Inflammatory macrophage (primary cell): ENCODE measurements at places on chromosomes 5 and 9.
A peak's percentile ranks its signal among the peaks of the same experiment; 100 is the strongest.

DNA sequence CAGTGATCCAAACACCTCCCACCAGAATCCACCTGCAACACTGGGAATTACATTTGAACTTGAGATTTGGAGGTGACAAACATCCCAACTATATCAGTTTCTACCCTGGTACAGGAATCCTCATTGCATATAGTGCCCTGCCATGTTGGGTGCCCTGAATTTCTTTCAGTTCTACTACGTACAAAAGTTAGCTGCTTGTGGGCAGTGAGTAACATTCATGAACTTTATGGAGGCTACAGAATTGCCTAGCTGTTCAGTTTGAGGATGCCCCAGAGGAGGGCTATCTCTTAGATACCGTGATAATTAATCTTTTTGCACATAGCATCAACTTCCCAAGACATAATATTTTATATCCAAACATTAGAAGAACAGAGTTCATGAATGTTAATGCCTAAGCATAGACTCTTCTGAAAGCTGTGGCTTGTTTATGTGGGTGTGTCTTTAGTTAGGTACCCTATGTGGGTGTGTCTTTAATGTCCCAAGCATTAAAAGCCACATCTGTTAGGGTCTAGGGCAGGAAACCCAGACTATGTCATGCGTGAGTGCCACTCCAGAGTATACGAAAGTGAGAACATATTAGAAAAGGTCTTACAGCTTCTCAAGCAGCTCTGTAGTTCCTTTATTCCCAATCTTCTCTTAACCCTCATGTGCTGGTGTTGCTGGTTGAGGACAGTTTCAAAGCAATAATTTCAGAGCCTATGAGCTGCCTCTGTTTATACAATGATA lies 47.0 kb upstream of the CHD1 start:
- DNase-seq, result no peak

DNA sequence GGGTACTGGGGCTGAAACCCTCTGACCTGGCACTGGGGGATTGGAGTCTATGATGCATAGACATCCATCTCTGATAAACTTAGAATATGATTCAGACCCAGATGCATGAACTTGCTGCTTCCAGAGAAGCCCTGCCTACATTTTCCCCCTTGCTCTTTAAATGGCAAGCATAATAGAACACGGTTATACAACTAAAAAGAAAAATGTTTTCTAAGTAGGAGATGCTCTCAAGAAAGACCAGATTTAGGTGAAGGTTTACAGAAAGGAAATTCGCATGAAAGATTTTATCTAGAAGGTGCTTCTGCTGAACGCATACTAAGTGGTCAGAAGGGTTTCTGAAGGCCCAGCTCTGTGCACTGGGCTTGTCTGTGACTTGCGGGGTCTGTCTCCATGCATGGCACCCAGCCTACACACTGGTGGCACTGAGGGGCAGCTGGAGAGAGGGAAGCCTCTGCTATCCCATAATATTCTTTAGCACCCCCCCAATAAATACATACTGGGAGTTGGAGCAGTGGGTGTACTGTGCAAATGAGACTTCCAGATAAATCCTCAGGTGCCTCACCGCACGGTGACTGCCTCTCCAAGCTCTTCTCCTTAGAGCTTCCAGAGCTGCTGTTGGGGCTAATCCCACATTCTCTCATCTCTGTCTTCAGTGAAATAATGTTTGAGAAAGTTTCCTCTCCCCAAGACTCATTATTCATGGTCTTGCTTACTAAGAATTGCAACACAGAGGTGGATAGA lies 114.6 kb downstream of the FSTL4 start:
- no peak for DNase-seq

DNA sequence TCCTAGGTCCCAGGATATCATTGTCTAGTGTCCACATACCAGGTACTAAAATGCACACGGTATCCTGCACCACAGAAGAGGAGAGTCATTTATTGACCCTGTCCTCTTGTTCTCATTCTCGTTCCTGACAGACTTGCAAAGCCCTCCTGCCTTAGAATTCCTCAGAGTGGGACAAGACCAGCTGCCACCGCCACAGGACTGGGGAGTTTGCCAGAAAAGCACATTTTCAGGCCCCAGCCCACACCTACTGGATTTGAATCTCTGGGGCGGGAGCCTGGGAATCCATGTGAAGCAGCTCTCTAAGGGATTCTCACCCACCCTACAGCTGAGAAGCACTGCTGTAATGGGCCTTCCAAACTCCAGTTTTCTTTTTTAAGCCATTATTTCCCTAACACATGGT lies 68.0 kb upstream of the FANCC start:
- no peak for DNase-seq

GRCh38 chr5:80067016-80067415 lies 31.9 kb downstream of the THBS4 start:
- peak; percentile 17 for DNase-seq

- no peak for DNase-seq
Observed at GRCh38 chr5:106288979-106289378, 1381.8 kb downstream of the EFNA5 start.

- DNase-seq, result no peak
Observed at GRCh38 chr9:1231998-1232919, 182.1 kb downstream of the DMRT2 start.

DNA sequence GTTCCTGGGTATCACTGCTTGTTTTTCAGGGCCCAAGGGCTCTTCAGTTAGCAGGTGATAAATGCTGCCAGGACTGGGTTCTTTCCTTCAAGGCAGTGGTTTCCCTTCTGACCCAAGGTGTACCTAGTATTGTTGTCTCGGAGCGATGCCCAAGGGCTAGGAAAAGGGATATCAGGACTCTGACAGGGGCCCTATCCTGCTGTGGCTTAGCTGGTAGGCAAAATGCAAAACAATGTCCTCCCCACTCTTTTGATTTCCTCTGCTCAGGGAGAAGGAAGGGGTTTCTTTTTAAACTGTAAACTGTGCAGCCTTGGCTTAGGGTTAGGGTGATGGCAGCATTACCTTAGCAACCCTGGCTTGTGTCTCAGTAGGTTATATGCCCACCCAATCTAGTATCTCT lies 508.8 kb upstream of the CTNND2 start:
- DNase-seq, result no peak

- DNase-seq, result no peak
Observed at GRCh38 chr5:133884569-133885311, 83.7 kb downstream of the C5orf15 start.

DNA sequence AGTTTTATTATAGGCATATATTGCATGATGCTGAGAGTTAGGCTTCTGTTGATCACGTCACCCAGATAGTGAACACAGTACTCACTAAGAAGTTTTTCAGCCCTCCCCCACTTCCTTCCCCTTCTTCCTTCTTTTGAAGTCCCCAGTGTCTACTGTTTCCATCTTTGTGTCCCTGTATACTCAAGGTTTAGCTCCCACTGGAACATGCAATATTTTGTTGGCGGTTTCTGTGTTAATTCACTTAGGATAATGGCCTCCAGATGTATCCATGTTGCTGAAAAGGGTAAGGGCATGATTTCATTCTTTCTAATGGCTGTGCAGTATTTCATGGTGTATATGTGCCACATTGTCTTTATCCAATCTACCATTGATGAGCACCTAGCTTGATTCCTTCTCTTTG lies 764.3 kb downstream of the MTRR start:
- no peak for DNase-seq

- DNase-seq, result no peak
Observed at GRCh38 chr5:176875783-176876505, 23.2 kb downstream of the HK3 start.

GRCh38 chr5:160921-161802 lies 30.1 kb upstream of the LRRC14B start:
- DNase-seq, result no peak

GRCh38 chr5:100803397-100803796 lies 99.7 kb downstream of the ST8SIA4 start:
- DNase-seq, result no peak

DNA sequence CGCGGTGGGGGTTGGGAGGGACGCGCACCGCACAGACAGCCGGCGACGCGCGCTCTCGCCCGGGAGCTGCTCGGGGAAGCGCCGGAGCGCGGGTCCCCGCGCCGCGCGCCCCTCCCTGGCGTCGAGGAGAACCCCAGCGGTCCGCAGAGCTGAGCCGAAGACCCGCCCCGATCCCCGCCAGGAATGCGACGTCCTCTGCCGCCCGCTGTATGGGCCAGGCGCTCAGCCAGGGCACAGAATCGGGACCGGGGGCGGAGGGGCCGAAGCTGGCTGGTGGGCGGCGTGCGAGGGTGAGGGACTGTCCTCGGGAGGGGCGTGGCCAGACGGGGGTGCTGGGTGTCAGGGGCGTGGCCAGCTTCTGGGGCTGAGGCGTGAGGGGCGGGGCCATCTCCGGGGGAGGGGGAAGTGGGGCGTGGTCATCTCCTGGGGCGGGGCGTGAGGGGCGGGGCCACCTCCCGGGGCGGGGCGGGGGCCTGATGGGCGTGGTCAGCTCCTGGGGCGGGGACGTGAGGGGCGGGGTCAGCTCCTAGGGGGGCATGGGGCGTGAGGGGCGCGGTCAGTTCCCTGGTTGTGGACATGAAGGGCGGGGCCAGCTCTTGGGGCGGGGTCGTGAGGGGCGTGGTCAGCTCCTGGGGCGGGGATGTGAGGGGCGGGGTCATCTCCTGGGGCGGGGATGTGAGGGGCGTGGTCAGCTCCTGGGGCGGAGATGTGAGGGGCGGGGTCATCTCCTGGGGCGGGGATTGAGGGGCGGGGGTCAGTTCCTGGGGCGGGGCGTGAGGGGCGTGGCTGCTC lies 965 bp downstream of the PTGDS start:
- peak; percentile 45 for DNase-seq

DNA sequence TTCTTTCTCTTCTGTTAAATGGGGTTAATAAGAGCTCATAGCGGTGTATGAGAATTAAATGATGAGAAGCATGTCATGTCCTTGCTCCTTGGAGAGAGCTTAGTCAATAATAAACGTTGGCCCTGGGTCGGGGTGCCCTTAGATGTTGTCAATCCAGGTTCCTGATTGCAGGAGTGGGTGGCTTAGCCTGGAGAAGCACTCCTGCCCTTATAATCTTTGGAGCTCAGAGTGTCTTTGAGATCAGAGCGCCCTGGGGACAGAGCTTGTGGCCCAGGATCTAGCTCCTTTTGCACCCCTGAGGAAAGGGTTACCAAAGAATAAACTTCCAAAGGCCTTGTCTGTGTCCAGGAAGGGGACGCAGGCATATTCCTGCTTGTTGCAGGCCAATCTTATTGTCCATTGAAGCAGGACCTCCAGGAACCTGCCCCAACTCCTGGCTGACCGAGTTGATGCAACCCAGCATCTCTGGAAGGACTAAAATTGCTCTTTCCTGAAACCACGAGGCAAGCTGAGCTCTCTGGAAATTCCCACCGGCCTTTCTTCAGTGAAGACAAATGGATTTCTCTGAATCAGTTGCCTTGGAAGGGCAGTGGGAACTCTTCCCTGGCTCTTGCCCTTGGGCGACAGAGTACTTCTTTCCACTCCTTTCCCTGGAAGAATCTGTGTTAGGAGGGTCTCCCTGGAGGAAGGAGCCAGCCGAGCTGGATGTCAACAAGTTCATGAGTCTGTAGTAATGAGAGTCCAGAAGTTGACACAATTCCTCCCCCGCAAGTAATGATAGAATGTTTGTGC lies 6.4 kb upstream of the AMBP start:
- DNase-seq, result no peak

GRCh38 chr5:169641253-169641652 lies 4.2 kb downstream of the DOCK2 start:
- DNase-seq, result no peak

DNA sequence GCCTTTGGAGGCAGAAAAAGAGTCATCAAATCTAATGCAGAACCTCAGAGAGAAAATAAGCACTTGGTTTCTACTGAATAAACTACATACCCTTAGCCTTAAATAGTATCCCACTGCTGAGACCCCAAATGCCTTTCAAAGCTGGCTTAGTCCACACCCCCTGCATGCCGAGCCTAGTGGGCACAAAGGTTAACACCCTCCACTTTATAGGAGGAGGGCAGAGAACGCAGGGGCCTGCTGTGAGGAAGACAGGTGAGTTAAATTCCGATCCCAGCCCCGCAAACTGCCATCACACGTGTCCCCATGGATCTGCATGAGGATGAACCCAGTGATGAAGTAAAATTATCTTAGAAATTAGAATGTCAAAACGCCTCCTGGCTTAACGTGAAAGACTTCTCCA lies 19.5 kb upstream of the HSD17B3 start:
- DNase-seq, result no peak

DNA sequence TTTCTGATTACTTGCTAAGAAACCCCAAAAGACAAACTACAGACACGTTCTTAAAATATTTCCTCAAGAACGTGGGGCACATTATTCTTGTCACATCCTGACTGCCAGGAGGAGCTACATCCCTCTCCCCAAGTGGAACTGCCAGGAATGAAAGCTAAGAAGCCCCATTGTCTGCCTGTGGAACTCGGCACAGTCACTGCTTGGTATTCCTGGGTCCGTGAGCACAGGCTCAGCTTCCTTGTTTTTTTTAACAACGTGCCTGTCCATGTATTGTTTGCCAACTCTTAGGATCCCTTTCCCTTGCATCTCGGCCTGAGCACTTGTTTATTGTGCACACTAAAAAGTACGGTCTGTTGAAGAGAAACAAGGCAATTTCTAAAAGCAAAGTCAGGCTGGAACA lies 47.0 kb upstream of the SELENOP start:
- no peak for DNase-seq

GRCh38 chr5:139340051-139340450 lies 1.6 kb upstream of the PAIP2 start:
- DNase-seq, result no peak

DNA sequence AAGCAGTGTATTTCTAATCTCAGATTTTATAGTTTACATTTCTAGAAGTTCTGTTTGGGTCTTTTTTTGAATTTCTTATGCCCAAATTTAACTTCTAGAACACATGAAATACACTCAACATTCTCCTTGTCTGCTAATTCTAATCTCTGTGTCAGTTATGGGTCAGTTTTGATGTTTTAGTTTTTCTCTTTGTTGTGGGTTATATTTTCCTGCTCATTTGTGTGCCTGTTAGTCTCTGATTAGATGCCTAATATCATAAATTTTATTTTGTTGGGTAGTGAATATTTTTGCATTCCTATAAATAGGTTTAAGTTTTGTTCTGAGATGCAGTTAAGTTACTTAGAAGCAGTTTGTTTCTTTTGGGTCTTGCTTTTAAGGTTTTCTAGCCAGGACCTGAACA lies 12.4 kb downstream of the LCP2 start:
- DNase-seq, result no peak

DNA sequence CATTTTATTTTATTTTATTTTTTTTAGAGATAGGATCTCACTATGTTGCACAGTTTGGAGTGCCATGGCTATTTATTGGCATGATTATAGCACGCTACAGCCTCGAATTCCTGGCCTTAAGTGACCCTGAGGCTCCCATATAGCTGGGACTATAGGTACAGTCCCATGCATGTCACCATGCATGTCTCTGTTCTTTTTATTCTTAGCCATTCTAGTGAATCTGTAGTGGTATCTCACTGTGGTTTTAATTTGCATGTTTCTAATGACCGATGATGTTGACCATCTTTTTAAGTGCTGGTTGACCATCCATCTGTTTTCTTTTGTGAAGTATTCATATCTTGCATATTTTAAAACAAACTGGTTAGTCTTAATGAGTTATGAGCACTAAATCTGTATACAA lies 76.1 kb downstream of the SLC44A1 start:
- DNase-seq, result no peak

DNA sequence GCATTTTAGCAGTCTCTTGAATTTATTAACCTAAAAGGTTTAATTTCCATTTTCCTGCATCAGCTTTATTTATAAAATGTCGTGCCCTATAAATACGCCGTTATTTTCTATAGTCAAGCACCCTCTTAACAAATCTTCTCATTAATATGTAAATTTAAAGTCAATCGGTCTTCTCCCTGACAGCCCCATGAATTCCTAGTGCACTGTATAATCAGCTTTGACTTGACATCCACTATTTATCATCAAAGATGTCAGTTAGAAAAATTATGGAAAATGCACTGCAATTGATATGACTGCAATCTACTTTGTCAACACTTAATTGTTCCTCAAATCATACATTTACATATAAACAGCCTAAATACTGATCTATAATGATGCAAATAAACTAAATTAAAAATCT lies 83.4 kb downstream of the AP3B1 start:
- no peak for DNase-seq
